ENCODE measurements at places on chromosomes 13 and 19.

DNA sequence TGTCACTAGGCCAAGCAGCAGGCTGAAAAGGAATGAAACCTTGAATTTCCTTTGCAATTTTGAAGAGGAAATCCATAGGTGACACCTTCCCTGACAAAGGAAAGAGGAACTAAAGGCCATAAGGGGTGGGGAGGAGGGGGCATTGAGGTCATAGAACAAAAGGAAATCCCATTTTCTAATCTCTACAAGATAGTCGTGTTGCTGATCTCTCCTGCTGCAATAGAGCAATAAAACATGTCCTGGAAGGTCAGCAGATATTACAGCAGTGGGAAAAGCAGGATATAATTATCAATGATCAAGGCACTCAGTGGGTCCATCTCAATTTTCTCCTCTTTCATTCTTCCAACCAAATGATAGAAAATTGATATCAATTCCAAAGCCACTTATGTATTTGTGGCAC lies 20.3 kb upstream of the RAP2A start:
- DNase-seq, result no peak

GRCh38 chr13:24063281-24063877 lies 97.1 kb upstream of the SPATA13 start:
- DNase-seq, result no peak

- DNase-seq, result peak; percentile 45
Observed at GRCh38 chr13:51682686-51683085, 98.4 kb downstream of the WDFY2 start.

- DNase-seq, result no peak
Observed at GRCh38 chr13:63704521-63704920, 2288.9 kb upstream of the PCDH20 start.

- no peak for DNase-seq
Observed at GRCh38 chr13:73956795-73957408, 177.3 kb downstream of the KLF12 start.

GRCh38 chr13:37069597-37070103 lies 10.2 kb upstream of the SUPT20H start:
- DNase-seq, result no peak

DNA sequence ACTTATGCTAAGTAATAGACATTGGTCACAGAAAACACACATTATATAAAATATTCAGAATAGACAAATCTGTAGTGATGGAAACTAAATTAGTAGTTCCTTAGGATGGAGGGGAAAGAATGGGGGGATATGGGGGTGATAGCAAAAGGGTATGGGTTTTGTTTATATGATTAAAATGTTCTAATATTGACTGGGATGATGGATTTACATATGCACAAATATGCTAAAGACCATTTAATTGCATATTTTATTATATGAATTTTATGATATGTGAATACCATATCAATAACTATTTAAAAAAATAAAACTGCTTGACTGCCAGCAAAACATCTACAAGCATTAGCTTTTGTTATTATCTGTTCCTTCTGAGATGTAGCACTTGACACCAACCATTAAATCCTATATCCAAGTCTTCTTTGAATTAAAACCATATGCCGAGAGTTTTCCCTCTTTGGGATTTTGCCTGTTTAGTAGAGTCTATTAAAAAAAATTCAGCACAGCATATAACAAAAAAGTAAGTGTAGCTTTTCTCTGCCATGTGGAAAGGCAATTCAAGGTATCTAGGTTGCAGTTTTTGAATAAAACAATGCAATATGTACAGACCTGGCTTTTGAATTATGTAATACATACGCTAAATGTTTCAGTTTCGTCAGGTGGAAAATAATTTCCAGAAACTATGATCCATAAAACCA lies 2584.1 kb upstream of the PCDH20 start:
- DNase-seq, result no peak

Data from fibroblast of skin of right quadriceps (primary cell).